ENCODE measurements at places on chromosomes 1 and 21. TPM values are rescaled to one million over a fixed set of nuclear protein-coding genes. Genes with fewer than 3 reads are reported as not detected.

GRCh38 chr1:87279966-87280535, 48.6 kb upstream of the LMO4 start:
- H3K27ac ChIP-seq: no peak overlapping the region
- no peak for DNase-seq
- H3K27me3 ChIP-seq: no peaks in the 10 kb centered on the region
- no peak overlapping the region for H3K4me3 ChIP-seq
- H3K36me3 ChIP-seq: no peaks in the 10 kb centered on the region

GRCh38 chr1:171344473-171344820, 30.5 kb downstream of the FMO4 start:
- H3K27me3 ChIP-seq: no peaks in the 10 kb centered on the region
- no peak overlapping the region for H3K4me3 ChIP-seq
- DNase-seq: no peak
- no peaks in the 10 kb centered on the region for H3K36me3 ChIP-seq
- no peaks in the 10 kb centered on the region for H3K4me1 ChIP-seq

GRCh38 chr1:1954831-1955441, 35.9 kb upstream of the TMEM52 start:
- no peaks in the 10 kb centered on the region for H3K27me3 ChIP-seq
- H3K36me3 ChIP-seq: no peaks in the 10 kb centered on the region
- no peak overlapping the region for H3K4me3 ChIP-seq
- no peak for DNase-seq
- H3K4me1 ChIP-seq: no peaks in the 10 kb centered on the region
- H3K27ac ChIP-seq: no peak overlapping the region

DNA sequence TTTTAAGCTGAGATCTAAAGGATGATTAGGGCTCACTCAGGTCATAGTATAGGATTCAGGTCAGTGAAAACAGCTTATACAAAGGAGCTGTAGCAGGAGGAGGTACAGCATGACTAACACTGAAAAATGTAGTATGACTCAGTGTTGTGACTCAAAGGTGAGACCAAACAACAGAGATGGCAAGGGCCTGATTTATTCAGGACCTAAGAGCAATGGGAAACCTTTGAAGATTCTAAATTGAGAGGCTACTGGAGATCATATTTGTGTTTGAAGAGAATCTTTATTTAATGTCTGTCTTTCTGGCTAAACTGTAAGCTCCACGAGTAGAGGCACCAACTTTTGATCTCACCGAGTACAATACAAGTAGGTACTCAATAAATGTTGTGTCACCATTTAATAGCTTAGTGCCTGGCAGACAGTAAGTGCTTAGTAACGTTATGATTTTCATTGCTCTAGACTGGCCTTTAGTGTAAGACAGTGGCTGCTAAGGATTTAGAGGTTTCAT, 43.5 kb downstream of the PRKAA2 start:
- no peaks in the 10 kb centered on the region for H3K27me3 ChIP-seq
- H3K4me3 ChIP-seq: no peak overlapping the region
- no peak for DNase-seq
- H3K36me3 ChIP-seq: no peaks in the 10 kb centered on the region

DNA sequence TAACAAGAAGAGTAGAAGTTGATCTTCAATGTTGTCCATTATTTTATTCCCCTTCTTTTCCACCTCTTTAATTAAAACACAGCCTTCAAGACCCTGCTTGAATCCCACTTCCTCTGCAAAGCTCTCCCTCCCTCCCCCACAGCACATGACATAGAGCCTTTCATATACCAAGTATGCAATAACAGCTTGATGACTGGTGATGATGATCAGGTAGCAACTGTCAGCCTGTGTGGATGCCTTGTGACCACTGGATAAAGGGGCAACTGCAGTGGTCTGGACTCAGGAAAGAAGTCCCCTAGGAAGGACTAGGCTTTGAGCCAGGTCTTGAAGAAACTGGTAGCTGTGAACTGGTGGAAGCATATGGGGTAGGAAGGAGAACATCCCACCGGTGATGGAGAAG, 53.8 kb upstream of the PRDX6 start:
- H3K27me3 ChIP-seq: no peaks in the 10 kb centered on the region
- no peaks in the 10 kb centered on the region for H3K36me3 ChIP-seq
- no peak overlapping the region for H3K27ac ChIP-seq

- no peaks in the 10 kb centered on the region for H3K4me1 ChIP-seq
- no peak for DNase-seq
- H3K4me3 ChIP-seq: no peak overlapping the region
- H3K27ac ChIP-seq: no peak overlapping the region
- no peaks in the 10 kb centered on the region for H3K27me3 ChIP-seq
These were observed 100.1 kb downstream of the ATF6 start for GRCh38 chr1:161866241-161866640.

DNA sequence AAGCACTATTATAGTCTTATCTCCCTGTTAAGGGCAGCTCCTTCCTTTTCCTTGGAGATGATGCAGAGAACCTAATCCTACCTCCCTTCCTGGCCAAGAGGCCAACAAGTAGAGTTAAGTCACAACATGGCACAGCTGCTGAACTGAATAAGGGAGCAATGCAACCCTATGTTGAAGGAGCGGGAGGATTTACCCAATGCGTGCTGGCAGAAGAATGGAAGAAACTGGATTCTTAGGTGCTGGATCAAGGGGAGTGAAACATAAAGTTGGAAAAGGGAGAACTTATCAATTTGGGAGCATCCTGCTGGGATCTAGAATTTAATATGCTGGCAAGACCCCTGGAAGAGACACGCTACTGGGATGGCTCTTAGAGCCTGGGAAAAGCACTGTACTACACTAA, 12.0 kb upstream of the HUNK start:
- no peak overlapping the region for H3K27ac ChIP-seq
- H3K36me3 ChIP-seq: no peaks in the 10 kb centered on the region
- H3K4me1 ChIP-seq: no peaks in the 10 kb centered on the region
- no peaks in the 10 kb centered on the region for H3K27me3 ChIP-seq
- no peak for DNase-seq

DNA sequence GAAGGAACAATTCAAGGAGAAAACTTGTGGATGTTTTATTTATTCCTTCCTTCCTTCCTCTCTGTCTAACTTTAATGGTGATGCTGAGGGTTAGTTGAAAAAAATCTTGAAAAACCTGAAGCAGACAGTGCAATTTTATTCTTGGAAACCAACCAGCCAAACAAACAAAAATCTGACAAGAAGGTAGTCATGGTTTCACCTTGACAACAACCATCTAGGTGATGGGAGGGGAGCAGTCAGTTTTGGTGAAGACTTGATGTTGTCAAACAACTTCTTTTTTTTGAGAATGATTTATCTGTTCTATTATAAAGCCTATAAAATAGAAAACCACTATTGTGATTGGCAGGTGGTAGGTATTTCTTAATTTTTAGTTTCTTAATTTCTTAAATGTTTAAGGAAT, 92.4 kb upstream of the GPR88 start:
- no peak for DNase-seq
- H3K4me3 ChIP-seq: no peak overlapping the region
- no peaks in the 10 kb centered on the region for H3K36me3 ChIP-seq
- H3K27ac ChIP-seq: no peak overlapping the region
- no peaks in the 10 kb centered on the region for H3K27me3 ChIP-seq
- H3K4me1 ChIP-seq: no peaks in the 10 kb centered on the region

- H3K27ac ChIP-seq: no peak overlapping the region
- no peak for DNase-seq
- H3K27me3 ChIP-seq: no peaks in the 10 kb centered on the region
These were observed 58.5 kb downstream of the FOXO6 start for GRCh38 chr1:41419584-41420295.

GRCh38 chr1:179228783-179229213, 679 bp downstream of the ABL2 start:
- no peak overlapping the region for H3K27ac ChIP-seq
- no peak for DNase-seq
- H3K4me3 ChIP-seq: peak overlapping the region; percentile 100

- H3K27ac ChIP-seq: no peak overlapping the region
- no peaks in the 10 kb centered on the region for H3K36me3 ChIP-seq
- no peak overlapping the region for H3K4me3 ChIP-seq
- H3K4me1 ChIP-seq: peaks cover 21% of the 10 kb centered on the region
- DNase-seq: no peak
These were observed 40.8 kb upstream of the POFUT2 start for GRCh38 chr21:45328198-45329091.

DNA sequence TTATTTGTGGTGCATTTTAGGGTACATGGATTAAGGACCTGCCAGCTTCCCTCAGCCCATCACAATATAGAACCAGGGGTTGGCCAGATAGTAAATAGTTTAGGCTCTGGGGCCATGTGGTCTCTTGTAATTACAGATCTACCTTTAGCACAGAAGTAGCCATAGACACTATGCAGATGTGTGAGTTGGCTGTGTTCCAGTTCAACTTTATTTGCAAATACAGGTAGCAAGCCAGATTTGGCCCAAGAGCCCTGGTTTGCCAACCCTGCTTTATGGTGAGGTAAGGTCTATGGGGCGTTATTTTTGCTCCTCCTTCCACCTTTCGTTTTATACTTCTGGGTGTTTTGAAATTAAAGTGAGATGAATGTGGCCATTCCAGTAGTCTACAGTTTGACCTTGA, 48.7 kb downstream of the MRPS6 start:
- H3K27me3 ChIP-seq: no peaks in the 10 kb centered on the region
- H3K36me3 ChIP-seq: no peaks in the 10 kb centered on the region
- no peak for DNase-seq
- H3K4me1 ChIP-seq: no peaks in the 10 kb centered on the region

DNA sequence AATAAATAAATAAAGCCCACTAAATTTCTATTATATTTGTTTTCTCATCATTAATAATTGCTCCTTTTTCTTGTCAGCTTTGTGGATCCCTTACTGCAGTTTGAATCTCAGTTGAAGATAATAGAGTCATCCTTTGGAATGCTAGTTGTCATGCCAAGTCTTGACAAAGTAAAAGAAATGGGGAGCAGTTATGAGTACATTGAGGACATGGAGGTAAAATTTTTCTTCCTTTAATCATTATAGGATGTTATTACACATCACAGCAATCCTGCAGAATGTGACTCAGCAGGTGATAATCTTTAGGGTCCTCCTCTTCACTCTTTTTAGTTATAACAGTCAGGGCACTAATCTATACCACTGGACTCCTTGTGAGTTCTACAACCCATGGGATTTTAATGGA, 24.1 kb downstream of the MROH9 start:
- no peak overlapping the region for H3K27ac ChIP-seq
- H3K36me3 ChIP-seq: no peaks in the 10 kb centered on the region
- H3K4me1 ChIP-seq: no peaks in the 10 kb centered on the region
- no peak overlapping the region for H3K4me3 ChIP-seq

DNA sequence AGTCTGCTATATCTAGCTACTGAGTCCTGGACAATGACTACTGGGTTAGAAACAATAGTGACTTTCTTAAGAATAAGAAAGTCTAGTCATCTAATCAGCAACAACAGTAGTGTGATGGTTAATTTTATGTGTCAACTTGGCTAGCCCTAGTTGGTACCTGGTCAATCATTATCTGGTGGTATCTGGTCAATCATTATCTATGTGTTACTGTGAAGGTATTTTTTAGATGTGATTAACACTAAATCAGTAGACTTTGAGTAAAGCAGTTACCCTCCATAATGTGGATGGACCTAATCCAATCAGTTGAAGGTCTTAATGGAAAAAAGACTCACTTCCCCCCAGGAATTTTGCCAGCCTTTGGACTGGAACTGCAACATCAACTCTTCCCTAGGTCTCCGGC, 312.6 kb downstream of the SIPA1L2 start:
- H3K4me1 ChIP-seq: no peaks in the 10 kb centered on the region
- H3K27ac ChIP-seq: no peak overlapping the region
- H3K27me3 ChIP-seq: no peaks in the 10 kb centered on the region
- H3K4me3 ChIP-seq: no peak overlapping the region

GRCh38 chr21:44994695-44995342, 55.0 kb downstream of the SLX9 start:
- no peak overlapping the region for H3K4me3 ChIP-seq
- H3K27me3 ChIP-seq: no peaks in the 10 kb centered on the region
- H3K36me3 ChIP-seq: no peaks in the 10 kb centered on the region
- no peaks in the 10 kb centered on the region for H3K4me1 ChIP-seq

DNA sequence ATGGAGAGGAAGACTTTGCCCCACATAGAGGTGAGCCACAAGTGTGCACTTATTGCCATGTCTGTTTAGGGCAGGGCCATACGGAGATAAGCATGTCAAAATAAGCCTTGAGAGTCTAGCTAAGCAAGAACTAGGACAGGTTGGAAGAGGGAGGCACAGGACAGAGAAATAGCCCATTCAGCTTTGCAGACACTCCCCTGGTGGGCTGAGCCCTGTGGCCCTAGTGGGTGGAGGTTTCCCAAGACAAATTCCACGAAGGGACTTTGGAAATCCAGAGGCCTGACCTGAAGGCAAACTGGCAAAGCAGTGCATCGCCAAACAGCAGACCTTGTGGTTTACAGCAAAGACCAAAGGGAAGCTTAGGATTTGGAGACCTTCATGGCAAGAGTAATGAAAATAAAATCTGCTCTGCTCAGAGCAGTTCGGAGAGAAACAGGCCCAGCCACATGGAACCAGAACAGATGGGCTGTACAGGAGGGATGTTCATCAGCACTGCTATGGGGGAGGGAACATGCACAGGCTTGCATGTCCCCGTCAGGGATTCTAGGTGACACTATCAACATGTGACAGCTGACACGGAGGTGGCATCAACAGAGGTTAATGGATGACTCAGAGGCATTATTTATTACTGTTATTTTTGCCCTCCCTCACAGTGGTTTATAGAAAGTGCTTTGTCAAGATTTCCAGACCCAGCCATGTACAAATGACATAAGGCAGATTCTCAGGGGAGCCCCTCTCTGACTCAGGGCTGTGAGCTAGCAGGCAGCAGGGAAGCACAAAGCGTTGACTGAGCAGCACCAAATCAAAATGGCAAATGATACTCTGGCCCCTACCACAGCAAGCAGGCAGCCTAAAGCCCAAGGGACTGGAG, 90.1 kb upstream of the IRF2BP2 start:
- no peak for DNase-seq
- no peaks in the 10 kb centered on the region for H3K4me1 ChIP-seq
- no peaks in the 10 kb centered on the region for H3K27me3 ChIP-seq
- H3K27ac ChIP-seq: no peak overlapping the region
- H3K4me3 ChIP-seq: no peak overlapping the region
- H3K36me3 ChIP-seq: no peaks in the 10 kb centered on the region

GRCh38 chr1:32172621-32173245, 6.7 kb upstream of the TXLNA start:
- H3K36me3 ChIP-seq: peaks cover 32% of the 10 kb centered on the region
- no peaks in the 10 kb centered on the region for H3K27me3 ChIP-seq
- H3K4me3 ChIP-seq: no peak overlapping the region
- no peak overlapping the region for H3K27ac ChIP-seq
- no peaks in the 10 kb centered on the region for H3K4me1 ChIP-seq
- no peak for DNase-seq

VCAM1 gene
- total RNA-seq: not detected

FAM131C gene
- 0.25 TPM for total RNA-seq

ANP32E gene
- total RNA-seq: 114 TPM

BRINP3 gene
- not detected for total RNA-seq

RABGAP1L gene
- total RNA-seq: 166 TPM

NR1I3 gene
- total RNA-seq: not detected

MCL1 gene
- 218 TPM for total RNA-seq

RAP1GAP gene
- total RNA-seq: 8.4 TPM

CFAP74 gene
- total RNA-seq: 0.20 TPM

AGT gene
- not detected for total RNA-seq
